Suppressor macrophage (primary cell): ENCODE measurements at places on chromosomes 1 and 21.

DNA sequence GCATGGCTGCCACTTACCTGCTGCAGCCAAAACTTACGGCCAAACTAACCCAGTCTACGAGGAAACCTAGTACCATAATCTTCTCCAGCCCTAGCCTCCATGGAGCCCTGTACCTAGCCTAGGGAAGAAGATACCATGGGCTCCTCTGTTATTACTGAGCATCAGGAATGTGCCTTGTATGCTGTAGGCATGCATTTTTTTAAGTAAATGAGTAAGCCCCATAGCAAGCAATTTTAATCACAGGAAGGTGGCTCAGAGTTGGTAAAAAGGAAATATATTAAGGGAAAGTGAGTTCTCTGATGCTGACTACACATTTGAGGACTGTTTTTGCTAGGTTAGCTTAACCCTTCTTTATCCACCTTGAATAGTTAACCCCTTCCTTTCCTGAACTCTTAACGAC, 21.2 kb downstream of the NFASC start:
- DNase-seq, result no peak

DNA sequence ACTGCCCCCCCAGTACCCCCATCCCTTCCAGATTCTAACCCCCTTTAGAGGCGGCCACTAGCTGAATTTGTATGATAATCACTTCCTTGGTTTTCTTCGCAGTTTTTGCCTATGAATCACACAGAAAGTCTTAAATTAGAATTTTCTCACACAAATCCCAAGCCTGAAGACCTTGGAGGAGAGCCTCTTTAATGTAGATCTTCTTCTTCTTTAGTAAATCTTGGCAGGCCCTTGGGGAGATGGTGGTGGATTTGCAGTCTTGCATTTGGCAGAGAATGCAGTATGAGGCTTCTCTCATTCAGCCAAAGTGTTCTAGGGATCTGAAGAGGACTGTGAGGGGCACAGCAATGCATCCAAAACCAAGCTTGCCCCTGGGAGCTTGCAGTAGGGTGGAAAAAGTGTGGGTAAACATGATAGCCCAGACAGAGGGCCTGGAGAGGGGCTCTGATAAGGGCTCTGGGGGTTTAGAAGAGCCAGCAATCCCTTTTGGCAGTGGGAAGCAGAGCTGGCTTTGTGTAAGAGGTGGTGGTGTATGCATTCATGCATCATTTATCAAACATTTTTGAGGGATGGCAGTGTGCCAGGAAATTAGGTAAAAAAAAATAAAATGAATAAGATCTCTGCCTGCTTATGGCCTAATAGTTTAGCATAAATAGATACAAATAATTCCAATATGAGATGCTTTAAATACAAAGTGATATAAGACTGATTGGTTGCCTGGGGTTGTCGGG, 7.7 kb upstream of the CDC42 start:
- DNase-seq, result no peak

- DNase-seq, result peak; percentile 47
Observed at GRCh38 chr1:59008599-59009347, 224.9 kb upstream of the JUN start.

DNA sequence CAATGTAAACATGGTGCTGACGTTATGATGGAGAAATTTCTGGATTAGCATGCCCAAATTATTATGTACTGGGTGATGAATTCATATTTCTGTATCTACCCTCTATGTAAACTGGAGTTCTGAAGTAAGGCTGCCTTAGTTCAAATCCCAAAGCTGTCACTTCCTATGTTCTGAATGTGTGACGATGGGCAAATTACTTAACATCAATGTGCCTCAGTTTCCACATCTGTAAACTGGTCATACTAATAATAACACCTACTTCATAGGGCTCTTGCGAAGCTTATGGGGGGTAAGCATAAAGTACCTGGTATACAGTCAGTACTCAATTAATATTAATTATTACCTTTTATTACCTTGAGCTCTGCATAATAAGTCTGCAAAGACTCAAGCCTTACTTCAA, 45.6 kb downstream of the SLC30A10 start:
- no peak for DNase-seq

GRCh38 chr1:93338387-93339146, 7.1 kb upstream of the DR1 start:
- DNase-seq, result no peak

DNA sequence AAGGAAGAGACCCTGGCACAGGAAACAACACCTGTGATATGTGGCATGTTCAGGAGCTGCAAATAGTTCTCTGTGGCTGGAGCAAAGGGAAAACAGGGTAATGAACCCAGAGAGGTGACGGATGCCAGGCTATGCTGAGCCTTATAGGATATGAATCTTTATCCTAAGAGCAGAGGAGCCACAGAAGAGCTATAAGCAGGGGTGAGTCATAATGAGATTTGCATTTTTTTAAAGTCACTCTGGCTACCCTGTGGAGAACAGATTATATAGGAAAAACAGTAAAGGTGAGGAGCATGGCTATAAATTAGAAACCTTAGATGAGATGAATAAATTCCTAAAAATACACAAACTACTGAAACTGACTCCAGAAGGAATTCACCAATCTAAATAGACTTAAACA, 12.8 kb upstream of the MPL start:
- no peak for DNase-seq
